Omental fat pad (tissue), 4 donors: ENCODE measurements at places on chromosomes 1 and 21.
A peak's percentile ranks its signal among the peaks of the same experiment; 100 is the strongest.

DNA sequence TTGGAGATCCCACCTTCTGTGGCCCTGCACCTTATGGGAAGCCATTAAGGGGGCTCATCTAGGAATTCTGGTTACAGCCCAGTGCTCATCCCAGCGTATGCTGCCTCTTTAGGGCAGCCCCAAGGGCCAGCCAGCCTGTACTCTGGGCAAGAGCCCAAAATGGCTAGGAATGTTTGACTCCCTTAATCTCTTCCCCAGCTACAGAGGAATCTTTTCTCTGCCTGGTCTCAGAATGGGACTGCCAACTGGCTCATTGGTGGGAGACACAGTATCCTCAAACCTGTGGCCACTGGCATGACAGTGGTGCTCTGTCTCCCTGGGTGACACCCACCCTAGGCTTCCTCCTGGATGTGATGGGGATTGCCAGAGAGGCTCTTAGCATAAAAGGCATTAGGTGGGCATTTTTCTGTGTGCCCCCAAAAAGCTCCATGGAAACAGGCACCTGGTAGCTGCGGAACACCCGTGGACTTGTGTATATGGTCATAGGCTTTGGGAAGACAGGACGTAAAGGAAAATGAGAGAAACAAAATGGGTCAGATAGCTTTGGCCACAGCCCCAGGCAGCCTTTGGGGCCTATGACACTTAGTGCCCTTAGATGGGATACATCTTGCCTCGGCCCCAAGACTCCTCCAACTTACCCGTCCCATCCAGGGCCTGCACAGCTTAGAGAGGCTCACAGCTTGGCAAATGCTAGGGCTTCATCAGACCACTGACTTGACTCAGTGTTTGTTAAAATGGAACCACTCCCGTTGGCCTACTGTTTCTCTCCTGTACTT, 6.9 kb downstream of the TMEM81 start:
- DNase-seq, result no peak

- DNase-seq, result no peak
Measured at GRCh38 chr1:14238472-14239307, 359.8 kb upstream of the KAZN start.

DNA sequence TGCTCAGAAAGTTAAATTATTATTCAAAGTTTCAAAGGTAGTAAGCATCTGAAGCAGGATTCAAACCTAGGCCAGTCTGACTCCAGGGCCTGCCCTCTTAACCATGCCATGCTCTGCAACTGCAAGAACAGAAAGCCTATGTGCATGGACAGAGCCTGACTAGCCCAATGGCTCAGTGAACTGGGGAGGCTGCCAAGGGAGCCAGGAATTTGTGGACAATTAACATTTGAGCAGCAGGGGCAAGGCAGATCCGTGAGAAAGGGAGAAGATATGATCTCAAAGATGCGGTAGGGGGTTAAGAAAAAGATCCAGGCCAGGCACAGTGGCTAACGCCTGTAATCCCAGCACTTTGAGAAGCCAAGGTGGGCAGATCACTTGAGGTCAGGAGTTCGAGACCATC, 6.5 kb upstream of the ATP1A4 start:
- no peak for DNase-seq

- no peak for DNase-seq
Measured at GRCh38 chr1:81431624-81432000, 369.1 kb upstream of the ADGRL2 start.

- DNase-seq, result no peak
Measured at GRCh38 chr1:235775246-235775860, 91.4 kb downstream of the LYST start.

- no peak for DNase-seq
Measured at GRCh38 chr1:230825761-230826160, 42.6 kb downstream of the C1orf198 start.

GRCh38 chr1:224433041-224433691, 1.4 kb downstream of the WDR26 start:
- DNase-seq, result no peak

GRCh38 chr1:155127105-155127966, at the start of gene EFNA1:
EFNA1 (plus strand) TSS chr1:155127876; CDS start chr1:155127978, 102 bp downstream.
- DNase-seq, result no peak

GRCh38 chr1:202010180-202011015, at the start of gene ELF3:
ELF3 (plus strand) TSS chr1:202010587; CDS start chr1:202011137, 550 bp downstream.
- DNase-seq, result no peak

GRCh38 chr1:245086389-245086969, 68.3 kb upstream of the KIF26B start:
- DNase-seq, result no peak

- DNase-seq, result no peak
Measured at GRCh38 chr1:180947901-180948640, 35.4 kb downstream of the KIAA1614 start.

- DNase-seq, result no peak
Measured at GRCh38 chr1:105909811-105910210, 1146.7 kb upstream of the PRMT6 start.

GRCh38 chr1:108747171-108747850, 837 bp downstream of the STXBP3 start:
- peak; percentile 57 for DNase-seq

GRCh38 chr1:166261511-166261910, 94.7 kb upstream of the FAM78B start:
- DNase-seq, result no peak

DNA sequence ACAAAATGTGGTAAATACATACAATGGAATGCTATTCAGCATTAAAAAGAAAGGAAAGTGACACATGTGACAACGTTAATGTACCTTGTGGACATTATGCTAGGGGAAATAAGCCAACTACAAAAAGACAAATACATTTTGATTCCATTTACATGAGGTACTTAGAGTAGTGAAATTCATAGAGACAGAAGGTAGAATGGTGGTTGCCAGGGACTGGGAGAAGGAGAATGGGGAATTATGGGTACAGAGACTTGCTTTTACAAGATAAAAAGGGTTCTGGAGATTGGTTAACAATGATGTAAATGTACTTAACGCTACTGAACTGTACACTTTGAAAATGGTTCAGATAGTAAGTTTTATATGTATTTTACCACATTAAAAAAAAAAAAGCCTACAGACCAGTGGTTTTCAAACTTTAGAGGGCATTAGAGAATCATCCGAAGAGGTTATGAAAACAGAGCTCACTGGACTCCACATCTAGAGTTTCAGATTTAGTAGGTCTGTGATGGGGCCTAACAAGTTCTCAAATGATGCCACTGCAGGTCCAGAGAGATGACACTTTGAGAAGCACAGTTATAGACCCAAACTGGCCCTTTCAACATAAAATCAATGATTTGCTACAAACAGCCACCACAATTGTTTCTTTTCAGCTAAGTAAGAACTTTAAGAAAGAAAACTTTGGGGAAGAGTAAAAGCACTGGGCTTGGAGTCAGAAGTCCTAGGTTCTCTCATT, 9.6 kb upstream of the ADCY10 start:
- no peak for DNase-seq

DNA sequence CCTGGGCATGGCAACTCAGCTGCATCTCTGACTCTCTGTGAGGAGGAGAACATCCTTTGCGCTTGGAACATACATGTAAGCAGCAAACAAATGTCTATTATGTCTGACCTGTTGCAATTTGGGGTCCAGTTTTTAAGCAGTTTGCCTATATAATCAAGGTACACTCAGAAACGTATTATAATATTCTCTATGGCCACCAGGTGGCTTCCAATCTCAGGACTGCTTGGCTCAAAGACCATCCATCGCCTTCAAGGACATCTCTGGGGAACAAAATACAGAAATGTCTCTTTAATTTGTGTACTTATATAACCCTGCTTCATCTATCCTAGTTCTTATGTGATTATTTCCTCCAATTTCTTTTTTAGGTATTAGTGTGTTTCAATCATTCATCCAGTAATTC, 227.2 kb downstream of the OLFM3 start:
- DNase-seq, result no peak

DNA sequence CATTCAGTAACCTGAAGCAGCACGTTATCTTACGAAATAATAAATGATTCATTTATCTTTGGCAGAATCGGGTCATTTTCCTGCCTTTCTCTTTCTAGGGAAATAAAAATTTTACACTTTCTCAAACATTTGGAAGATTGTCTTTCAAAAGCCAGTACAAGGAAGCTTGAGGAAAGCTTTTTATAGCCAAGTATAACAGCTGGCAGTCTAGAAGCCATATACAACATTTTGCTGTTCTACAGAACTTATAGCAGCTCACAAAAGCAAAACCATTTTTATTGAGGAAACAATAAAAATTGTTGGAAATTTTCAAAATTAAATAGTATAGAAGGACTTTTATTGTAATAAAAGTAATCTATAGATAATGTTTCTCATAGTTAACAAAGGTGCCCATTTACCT, 448.6 kb downstream of the SMYD3 start:
- DNase-seq, result no peak

DNA sequence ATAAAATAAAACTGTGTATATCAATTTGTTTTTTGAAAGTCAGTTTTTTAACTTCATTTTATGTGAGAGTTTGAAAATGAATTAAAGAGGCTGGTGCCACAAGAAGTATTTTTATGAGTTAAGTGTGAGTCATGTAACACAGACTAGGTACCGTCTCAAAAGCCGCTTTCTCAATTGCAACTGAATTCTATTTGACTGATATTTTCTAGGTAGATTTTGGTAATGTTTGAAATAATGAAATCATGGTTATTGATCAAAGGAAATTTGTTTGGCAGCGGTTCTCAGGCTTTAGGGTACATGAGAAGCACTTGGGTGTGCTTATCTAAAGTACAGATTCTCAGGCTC, 4.6 kb downstream of the SNX27 start:
- DNase-seq, result no peak

GRCh38 chr21:17738176-17738953, 80.8 kb downstream of the C21orf91 start:
- no peak for DNase-seq

DNA sequence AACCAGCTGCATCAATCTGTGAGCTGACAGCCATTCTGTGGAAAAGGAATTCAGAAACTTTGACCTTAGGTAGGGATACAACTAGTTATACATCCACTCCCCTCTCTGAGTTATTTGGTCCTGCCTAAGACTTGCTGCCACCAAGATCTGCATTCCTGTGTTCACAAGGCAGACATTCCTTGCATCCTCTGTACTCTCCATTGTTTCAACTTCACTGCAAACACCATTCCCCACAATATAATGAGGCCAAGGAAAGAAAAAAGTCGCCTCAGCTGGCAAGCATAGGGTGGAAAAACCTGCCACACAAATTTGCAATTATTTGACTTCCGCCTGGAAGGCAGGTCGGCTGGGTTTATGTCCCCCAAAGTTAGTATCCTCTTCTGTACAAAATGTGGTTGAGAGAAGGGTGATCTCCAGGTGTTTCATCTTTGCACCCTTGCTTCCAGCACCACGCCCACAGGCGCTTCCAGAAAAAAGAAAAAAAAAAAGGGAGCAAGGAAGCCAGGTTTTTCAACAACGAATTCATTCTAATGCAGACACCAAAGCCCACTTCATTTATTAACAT, 676 bp upstream of the CTTNBP2NL start:
- no peak for DNase-seq

DNA sequence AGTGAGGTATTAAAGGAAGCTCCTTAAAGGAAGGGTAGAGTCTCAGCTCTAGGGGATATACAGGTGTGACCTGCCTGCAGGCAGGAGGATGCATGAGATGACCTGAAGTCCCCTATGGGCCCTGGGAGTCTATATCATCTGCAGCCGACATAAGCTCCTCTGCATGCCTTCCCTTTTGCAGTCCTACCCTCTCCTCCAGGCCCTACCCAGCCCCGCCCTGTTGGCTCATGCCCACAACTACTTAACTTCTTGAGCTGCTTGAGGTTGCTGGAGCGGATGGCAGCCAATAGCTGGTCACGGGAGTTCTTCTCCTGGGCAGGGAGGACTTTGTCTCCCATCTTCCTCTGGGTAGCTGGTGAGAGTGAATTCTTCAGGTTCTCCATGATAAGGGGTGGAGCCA, 10.3 kb downstream of the SHISA4 start:
- DNase-seq, result no peak

GRCh38 chr1:223525546-223525945, 132.3 kb downstream of the CCDC185 start:
- no peak for DNase-seq

DNA sequence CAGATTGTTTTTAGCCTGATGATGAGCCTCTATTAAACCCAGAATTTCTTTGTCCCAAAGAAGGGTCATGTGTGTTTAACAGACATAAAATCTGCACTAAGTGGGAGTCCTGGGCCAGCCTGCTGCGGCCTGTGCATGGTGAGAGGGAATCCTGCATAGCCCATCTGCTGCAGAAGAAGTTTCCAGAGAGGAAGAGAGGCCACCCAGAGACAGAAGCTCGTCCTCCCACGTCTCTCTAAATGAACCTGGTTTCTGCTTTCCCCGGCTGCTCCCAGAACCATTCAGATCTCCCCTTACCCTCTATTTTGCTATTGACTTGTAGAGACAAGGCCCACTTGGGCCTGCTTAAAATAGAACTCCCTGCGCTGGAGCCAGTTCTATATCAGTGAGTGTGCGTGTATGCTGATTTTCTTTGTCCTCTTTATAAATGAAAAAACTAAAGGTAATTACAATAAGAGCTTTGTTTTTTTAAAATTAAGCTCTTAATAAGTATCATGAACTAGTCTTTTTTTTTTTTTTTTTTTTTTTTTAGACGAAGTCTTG, 142.8 kb upstream of the RAB4A start:
- no peak for DNase-seq

GRCh38 chr21:40531431-40532110, 315.4 kb downstream of the DSCAM start:
- DNase-seq, result no peak

DNA sequence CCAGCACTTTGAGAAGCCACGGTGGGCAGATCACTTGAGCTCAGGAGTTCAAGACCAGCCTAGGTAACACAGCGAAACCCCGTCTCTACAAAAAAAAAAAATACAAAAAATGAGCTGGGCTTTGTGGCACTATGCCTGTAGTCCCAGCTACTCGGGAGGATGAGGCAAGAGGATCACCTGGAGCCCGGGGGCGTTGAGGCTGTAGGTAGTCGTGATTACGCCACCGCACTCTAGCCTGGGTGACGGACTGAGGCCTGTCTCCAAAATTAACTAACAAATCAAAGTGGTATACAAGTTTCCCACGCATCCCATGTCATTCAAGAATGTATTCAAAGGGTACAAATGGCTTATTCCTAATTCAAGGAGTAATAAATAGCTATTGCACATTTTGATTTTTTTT, 2.4 kb downstream of the AUNIP start:
- DNase-seq, result no peak

GRCh38 chr1:32984090-32984454, 19.5 kb upstream of the RNF19B start:
- no peak for DNase-seq

GRCh38 chr1:21520899-21521716, 11.9 kb downstream of the ALPL start:
- DNase-seq, result no peak

GRCh38 chr1:64598100-64598571, 128.2 kb downstream of the CACHD1 start:
- no peak for DNase-seq

GRCh38 chr1:215132156-215132555, 49.6 kb downstream of the KCNK2 start:
- no peak for DNase-seq

- DNase-seq, result no peak
Measured at GRCh38 chr1:78607944-78608343, 12.3 kb upstream of the IFI44L start.

GRCh38 chr1:38670544-38671122, 188.9 kb downstream of the RRAGC start:
- DNase-seq, result no peak
